ENCODE measurements at places on chromosomes 12 and 14. TPM values are rescaled to one million over a fixed set of nuclear protein-coding genes. Genes with fewer than 3 reads are reported as not detected.

GRCh38 chr14:96225745-96226151 lies 21.1 kb downstream of the BDKRB2 start:
- peak overlapping the region; percentile 43 for H3K27ac ChIP-seq
- H3K4me3 ChIP-seq: no peak overlapping the region
- no peaks in the 10 kb centered on the region for H3K4me1 ChIP-seq
- H3K36me3 ChIP-seq: no peaks in the 10 kb centered on the region
- peak; percentile 61 for DNase-seq

DNA sequence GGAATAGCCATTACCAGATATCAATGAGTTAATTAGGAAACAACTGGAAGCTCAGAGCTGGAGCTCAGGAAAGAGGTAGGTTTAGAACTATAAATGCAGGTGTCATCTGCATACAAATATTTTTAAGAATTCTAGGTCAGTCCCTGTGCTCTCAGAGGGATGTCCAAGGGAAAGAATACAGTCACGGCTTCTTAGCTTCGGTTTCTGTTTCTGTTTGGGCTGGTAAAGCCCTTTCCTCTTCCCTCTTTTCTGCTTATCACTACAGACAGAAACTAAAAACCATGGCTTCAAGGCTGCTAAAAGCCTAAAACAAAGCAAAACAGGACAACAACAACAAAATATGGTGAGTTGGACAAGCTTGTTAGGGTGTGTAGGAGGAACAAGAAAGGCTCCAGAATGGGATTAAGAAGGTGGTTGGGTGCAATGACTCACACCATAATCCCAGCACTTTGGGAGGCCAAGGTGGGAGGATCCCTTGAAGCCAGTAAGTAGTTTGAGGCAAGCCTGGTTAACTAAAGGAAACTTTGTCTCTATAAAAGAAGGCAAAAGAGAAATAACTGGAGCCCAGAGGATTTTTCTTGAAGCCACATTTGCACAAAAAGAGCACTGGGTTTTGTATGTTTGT lies 113.0 kb downstream of the SEC23A start:
- DNase-seq: no peak
- no peaks in the 10 kb centered on the region for H3K4me1 ChIP-seq
- H3K36me3 ChIP-seq: no peaks in the 10 kb centered on the region
- no peak overlapping the region for H3K27ac ChIP-seq
- no peaks in the 10 kb centered on the region for H3K27me3 ChIP-seq

GRCh38 chr12:90954428-90954827 lies 548 bp downstream of the CCER1 start:
- H3K4me3 ChIP-seq: no peak overlapping the region
- no peak for DNase-seq
- no peaks in the 10 kb centered on the region for H3K27me3 ChIP-seq
- H3K4me1 ChIP-seq: no peaks in the 10 kb centered on the region
- H3K36me3 ChIP-seq: no peaks in the 10 kb centered on the region

GRCh38 chr14:104031384-104031783 lies 54.1 kb upstream of the ASPG start:
- no peaks in the 10 kb centered on the region for H3K4me1 ChIP-seq
- no peak for DNase-seq
- H3K27me3 ChIP-seq: no peaks in the 10 kb centered on the region
- H3K36me3 ChIP-seq: no peaks in the 10 kb centered on the region

- DNase-seq: no peak
- H3K4me1 ChIP-seq: peaks cover 3% of the 10 kb centered on the region
- no peak overlapping the region for H3K27ac ChIP-seq
- no peaks in the 10 kb centered on the region for H3K36me3 ChIP-seq
Observed at GRCh38 chr12:41962171-41962572, 182.5 kb downstream of the GXYLT1 start.

DNA sequence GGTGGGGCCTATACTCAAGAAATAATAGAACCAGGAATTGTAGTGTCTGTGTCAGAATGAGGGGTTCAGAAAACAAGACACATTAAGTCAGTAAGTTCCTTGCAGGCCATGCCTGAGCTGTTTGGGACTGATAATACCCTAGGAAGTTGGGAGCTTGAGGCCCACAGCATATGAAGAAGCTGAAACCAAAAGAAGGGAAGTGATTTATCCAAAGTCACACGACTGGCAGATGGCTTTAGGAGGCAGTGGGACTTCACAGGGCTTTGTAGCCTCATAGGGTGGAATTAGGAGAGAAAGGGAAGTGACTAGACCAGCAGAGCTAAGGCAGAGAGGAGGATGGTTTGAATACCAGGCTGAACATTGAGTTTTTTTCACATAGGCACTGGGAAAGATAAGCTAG lies 56.6 kb upstream of the SRSF5 start:
- no peak overlapping the region for H3K27ac ChIP-seq
- no peaks in the 10 kb centered on the region for H3K27me3 ChIP-seq
- no peak overlapping the region for H3K4me3 ChIP-seq
- DNase-seq: no peak

- DNase-seq: no peak
- H3K4me1 ChIP-seq: no peaks in the 10 kb centered on the region
- no peaks in the 10 kb centered on the region for H3K36me3 ChIP-seq
- H3K27me3 ChIP-seq: peaks cover 8% of the 10 kb centered on the region
- H3K27ac ChIP-seq: no peak overlapping the region
Observed at GRCh38 chr12:114311974-114312373, 94.0 kb downstream of the TBX5 start.

DNA sequence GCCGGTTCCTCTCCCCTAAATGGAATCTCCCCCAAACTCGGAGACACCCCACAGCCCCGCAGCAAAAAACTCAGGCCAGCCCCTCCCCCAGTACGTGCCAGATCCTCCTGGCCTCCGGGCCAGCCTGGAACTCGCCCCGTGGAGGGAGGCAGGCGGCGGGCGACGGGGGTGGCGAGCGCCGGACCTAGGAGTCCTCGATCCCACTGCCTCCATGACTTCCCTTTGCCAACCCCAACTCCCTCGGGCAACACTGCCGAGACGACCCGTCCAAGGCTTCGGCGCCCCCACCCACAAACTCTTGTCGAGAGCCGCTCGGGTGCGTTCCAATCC lies 400 bp downstream of the ADCY6 start:
- peak overlapping the region; percentile 98 for H3K4me3 ChIP-seq
- no peaks in the 10 kb centered on the region for H3K36me3 ChIP-seq
- no peaks in the 10 kb centered on the region for H3K27me3 ChIP-seq

DNA sequence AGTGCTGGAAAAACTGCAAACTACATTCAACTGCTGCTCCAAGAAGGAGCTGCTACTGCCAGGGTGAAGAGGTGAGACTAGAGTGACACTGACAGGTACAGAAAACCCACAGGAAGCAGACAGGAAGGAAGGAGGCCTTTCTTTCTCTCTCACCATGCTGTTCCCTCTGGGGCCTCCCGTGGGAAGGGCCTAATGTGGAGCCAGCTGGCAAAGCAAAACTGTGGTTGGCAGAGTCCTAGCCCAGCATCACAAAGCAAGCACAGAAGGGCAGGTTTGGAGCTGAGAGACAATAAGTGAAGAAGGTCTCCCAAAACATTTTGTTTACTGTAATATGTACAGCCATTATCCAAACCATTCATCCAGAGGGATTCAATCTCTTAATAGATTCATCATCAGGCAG lies 122.5 kb upstream of the MAX start:
- H3K36me3 ChIP-seq: no peaks in the 10 kb centered on the region
- no peak overlapping the region for H3K4me3 ChIP-seq
- H3K4me1 ChIP-seq: peaks cover 28% of the 10 kb centered on the region

DNA sequence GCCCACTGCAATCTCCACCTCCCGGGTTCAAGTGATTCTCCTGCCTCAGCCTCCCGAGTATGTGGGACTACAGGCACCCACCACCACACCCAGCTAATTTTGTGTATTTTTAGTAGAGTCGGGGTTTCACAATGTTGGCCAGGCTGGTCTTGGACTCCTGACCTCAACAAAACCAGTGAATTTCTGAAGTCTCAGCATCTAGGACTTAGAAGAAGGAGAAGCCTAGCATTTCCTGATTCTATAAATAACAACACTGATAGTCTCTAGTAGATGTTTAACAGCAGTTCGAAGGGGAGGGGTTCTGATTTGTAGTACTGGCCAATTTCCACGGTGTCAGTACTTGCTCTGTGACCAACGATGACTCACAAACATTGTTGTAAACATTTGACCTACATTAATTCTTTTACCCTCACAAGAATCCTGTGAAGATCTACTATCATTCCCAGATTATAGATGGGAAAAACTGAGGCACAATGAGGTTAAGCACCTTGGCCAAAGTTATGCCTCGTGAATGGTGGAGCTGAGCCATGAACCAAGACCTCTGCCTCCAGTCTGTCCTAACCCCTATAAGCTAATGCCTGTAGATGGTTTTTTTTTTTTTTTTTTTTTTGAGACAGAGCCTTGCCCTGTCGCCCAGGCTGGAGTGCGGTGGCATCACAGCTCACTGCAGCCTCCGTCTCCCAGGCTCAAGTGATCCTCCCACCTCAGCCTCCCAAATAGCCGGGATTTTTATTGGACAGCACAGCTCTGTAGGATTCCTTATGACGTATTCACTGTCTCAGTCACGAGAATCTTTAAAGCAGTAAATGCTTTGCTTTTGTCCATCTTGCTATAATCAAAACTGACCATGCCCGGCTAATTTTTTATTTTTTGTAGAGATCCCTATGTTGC lies 5.2 kb downstream of the P2RX4 start:
- H3K4me1 ChIP-seq: peaks cover 39% of the 10 kb centered on the region
- H3K27ac ChIP-seq: peak overlapping the region; percentile 94
- H3K4me3 ChIP-seq: no peak overlapping the region
- peak; percentile 89 for DNase-seq

DNA sequence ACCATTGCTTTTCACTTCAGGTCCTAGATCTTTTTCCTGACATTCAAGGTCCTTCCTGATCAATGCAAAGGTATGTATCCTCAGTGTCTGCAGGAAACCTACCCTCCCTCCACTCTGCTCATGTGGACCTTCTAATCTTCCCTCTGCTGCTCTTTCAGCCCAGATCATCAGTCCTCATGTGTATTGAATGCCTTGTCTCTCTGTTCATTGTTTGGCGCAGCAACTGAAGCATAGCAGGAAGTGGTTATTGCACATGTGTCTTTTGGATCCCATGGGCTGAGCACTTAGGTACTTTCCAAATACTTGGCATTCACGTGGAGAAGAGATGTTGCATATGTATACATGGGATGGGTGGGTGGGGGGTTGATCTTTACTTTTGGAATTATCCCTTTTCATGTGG lies 4.3 kb upstream of the NIN start:
- H3K36me3 ChIP-seq: no peaks in the 10 kb centered on the region
- peaks cover 60% of the 10 kb centered on the region for H3K27me3 ChIP-seq
- H3K4me1 ChIP-seq: peaks cover 4% of the 10 kb centered on the region
- H3K27ac ChIP-seq: no peak overlapping the region
- no peak for DNase-seq

DNA sequence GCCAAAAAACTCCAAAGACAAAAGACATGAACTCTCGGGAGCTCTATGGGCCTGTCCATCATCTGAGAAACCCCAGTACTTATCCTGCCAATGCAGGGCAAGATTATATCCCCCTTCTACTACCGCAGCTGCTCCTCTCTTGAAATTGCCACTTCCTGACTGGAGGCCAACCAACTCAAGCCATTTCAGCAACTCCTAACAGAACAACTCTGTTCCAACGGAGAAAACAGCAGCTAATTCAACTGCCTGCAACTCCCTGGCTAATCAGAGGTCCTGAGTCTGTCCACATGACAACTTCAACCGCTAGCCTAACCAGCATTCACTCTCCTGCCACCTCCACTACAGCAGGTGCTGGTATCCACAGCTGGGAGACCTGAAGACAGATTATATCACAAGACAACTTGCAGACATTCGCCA lies 24.1 kb downstream of the CEP83 start:
- no peaks in the 10 kb centered on the region for H3K27me3 ChIP-seq
- no peak overlapping the region for H3K4me3 ChIP-seq
- H3K36me3 ChIP-seq: no peaks in the 10 kb centered on the region
- DNase-seq: no peak
- H3K27ac ChIP-seq: no peak overlapping the region

- no peak overlapping the region for H3K4me3 ChIP-seq
- H3K4me1 ChIP-seq: no peaks in the 10 kb centered on the region
- peak overlapping the region; percentile 3 for H3K27ac ChIP-seq
- no peaks in the 10 kb centered on the region for H3K27me3 ChIP-seq
Observed at GRCh38 chr12:46921764-46922133, 96.0 kb upstream of the SLC38A4 start.

DNA sequence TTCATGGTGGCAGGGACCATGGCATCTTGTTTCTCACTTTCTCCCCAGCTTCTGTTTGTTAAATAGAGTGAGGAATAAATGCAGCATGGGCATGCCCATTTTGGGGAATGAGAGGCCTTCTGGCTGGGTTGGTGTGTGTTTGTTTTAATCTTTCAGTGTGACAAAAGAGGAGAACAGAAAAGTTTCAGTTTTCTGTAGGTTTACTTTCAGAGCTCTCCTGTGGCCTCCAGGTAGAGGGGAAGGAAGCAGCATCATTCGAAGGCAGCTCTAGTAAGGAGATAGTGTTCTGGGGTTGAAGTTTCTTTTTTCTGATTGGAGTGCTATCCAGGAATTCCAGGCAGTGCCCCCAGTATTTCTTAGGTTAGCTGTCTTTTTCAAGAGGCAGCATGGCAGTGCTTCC lies 15.3 kb downstream of the MSRB3 start:
- no peak overlapping the region for H3K27ac ChIP-seq
- no peak overlapping the region for H3K4me3 ChIP-seq
- no peaks in the 10 kb centered on the region for H3K4me1 ChIP-seq
- no peaks in the 10 kb centered on the region for H3K36me3 ChIP-seq
- H3K27me3 ChIP-seq: no peaks in the 10 kb centered on the region
- DNase-seq: no peak

DNA sequence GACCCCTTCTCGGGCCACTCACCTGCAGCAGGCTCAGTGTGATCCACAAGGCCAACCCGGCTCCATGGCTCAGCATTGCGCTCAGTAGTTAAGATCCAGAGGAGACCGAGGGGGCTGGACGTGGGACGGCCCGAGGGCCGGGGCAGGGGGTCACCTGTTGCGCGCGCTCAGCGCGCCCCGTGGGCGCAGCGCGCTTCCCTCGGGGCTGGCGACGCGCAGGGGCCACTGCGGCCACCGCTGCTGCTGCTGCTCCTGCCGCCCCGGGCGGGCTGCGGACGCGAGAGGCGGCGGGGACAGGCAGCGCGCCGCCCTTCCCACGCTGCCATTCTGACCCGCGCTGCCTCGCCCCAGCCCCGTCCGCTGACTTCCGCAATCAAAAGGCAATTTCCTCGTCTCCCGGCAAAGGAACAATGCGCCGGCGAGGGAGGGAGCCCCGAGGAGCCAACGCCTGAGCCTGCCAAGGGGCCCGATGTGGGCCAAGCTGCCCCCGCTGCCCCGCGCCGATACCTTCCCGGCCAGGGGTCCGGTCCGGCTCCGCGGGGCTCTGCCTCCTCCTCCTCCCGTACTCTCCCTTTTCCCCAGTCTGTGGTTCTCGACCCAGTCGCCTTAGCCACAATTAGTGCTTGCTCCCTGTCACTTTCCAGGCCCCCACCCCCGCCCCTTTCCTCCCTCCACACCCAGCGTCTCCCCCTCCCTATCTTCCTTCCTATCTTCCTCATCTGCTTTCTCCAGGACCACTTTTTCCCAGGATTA lies 27.3 kb downstream of the PTPRB start:
- H3K27ac ChIP-seq: no peak overlapping the region
- H3K4me1 ChIP-seq: peaks cover 8% of the 10 kb centered on the region
- H3K36me3 ChIP-seq: no peaks in the 10 kb centered on the region
- DNase-seq: peak; percentile 45
- H3K27me3 ChIP-seq: peaks cover 35% of the 10 kb centered on the region

The KLRC2 gene
- 2.0 TPM for total RNA-seq

The BTBD7 gene
- 25.8 TPM for total RNA-seq

The IKBIP gene
- total RNA-seq: 52.5 TPM

All from hepatocyte (in vitro differentiated cells).